Activated CD4-positive, alpha-beta T cell treated with anti-CD3 and anti-CD28 coated beads, Interleukin-2, amount 10 ng/mL, durations not matched to agents 7 days and 5 days (primary cell): ENCODE measurements at places on chromosomes 5 and 9.

DNA sequence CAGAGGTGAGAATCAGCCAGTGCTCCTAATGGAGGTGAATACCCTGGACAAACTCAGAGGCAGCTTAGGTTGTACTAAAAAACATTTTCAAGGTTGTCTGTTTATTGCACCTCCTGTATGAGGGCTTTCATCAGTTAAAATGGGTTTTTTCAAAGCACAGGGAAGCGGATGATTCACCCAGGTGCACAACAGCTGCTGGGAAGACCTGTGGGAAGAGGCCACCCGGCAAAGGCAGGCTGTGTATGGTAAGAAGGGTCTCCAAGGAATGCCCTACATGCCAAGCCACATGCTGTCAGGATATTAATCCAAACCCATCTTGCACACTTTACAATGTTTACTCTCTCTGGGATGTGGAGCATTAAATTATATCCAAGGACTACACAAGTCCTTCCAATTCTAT, 14.7 kb downstream of the SIL1 start:
- no peak overlapping the region for H3K27ac ChIP-seq
- no peaks in the 10 kb centered on the region for H3K36me3 ChIP-seq
- H3K4me1 ChIP-seq: peaks cover 1% of the 10 kb centered on the region
- peaks cover 2% of the 10 kb centered on the region for H3K27me3 ChIP-seq

GRCh38 chr9:123318961-123319421, 37.0 kb upstream of the CRB2 start:
- no peak overlapping the region for H3K27ac ChIP-seq
- no peak overlapping the region for H3K4me3 ChIP-seq
- DNase-seq: no peak
- H3K4me1 ChIP-seq: peaks cover 43% of the 10 kb centered on the region

DNA sequence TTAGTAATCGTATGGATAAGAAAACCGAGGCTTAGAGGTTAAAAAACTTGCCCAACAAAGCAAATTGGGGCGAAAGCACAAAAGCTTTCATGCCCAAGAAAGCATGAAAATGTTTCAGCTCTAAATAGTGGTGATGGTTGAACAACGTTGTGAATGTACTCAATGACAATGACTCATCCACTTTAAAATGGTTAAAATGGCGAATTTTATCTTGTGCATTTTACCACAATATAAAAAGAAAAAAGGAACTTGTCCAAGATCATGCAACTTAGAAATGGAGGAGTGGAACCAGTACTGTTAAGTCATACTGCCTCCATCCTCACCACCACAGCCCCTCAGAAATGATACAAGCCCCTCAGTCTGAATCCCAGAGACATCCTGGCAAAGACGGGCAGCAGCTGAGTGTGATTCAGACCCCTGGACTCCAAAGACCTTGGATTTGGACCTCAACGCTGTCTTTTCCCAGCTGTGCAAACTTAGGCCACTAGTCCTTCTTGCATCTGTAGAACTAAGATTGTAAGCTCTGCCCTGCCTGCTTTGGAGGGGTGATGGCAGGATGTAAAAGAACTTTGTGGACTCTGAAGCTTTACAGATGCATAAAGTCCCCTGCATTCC, 158.4 kb downstream of the GABBR2 start:
- H3K36me3 ChIP-seq: no peaks in the 10 kb centered on the region
- no peak overlapping the region for H3K27ac ChIP-seq
- peaks cover 16% of the 10 kb centered on the region for H3K27me3 ChIP-seq
- H3K4me3 ChIP-seq: no peak overlapping the region
- H3K4me1 ChIP-seq: no peaks in the 10 kb centered on the region

GRCh38 chr5:86894056-86894455, 276.3 kb downstream of the COX7C start:
- no peak for DNase-seq
- H3K27me3 ChIP-seq: peaks cover 5% of the 10 kb centered on the region
- H3K4me3 ChIP-seq: no peak overlapping the region
- H3K36me3 ChIP-seq: no peaks in the 10 kb centered on the region
- H3K27ac ChIP-seq: no peak overlapping the region
- H3K4me1 ChIP-seq: no peaks in the 10 kb centered on the region

DNA sequence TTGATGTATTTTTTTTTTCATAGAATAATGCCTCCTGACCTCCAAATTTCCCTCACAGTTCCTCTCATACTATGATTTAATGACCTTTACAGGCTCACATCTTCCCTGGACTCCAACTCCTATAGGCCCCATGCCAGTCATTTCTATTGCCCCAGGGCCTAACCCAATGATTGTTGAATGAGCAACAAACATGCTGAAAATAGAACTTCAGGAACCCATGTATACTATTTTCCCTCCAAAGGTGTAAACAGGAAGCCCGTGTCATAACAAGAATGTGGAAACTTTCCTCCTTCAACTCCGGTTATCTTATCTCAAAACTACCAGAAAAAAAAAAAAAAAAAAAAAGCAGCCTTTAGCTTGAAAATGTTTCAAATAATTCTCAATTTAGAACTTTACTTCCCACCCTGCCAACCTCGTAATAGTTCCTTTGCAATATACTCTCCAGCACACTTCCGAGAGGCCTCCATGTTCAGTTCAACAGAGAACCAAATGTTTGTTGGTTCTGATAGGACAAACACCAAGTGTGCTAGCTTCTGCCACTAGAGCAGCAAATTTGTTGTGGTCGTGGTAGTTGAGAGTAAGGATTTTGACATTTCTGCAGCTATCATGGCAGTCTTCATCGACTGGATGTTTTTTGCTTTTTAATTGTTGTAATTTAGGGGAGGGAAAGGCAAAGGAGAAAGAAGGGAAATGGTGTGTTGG, 25.8 kb downstream of the TRPM6 start:
- no peaks in the 10 kb centered on the region for H3K36me3 ChIP-seq
- DNase-seq: no peak
- peaks cover 8% of the 10 kb centered on the region for H3K4me1 ChIP-seq
- peak overlapping the region; percentile 9 for H3K27ac ChIP-seq
- H3K27me3 ChIP-seq: peaks cover 4% of the 10 kb centered on the region
- H3K4me3 ChIP-seq: no peak overlapping the region

DNA sequence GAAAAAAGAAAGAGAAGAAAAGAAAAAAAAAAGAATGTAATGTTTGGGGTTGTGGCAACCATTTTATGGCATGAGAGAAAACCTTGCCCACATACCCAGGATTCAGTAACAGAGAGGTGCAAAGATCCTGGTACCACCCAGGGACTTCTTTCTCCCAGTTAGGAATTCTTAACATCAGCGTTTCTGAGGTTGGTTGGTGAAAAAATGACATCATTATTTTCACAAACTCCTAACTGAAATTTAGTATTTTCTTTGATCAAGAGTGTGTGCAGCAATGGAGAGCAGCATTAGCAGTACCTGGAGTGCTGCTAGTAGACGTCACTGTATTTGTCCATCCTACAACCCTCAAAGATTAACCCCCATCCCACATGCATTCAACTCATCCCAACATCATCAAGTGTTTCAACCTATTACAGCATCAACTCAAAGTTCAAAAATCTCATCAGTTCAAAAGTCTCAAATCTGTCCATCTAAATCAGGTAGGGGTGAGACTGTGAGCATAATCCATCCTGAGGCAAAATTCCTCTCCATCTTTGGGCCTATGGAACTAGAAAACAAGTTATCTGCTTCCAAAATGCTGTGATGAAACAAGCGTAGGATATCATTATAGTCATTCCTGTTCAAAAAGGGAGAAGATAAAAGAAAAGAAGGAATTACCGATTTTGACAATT, 60.1 kb upstream of the MSX2 start:
- H3K27ac ChIP-seq: no peak overlapping the region
- H3K27me3 ChIP-seq: no peaks in the 10 kb centered on the region
- no peak for DNase-seq
- no peaks in the 10 kb centered on the region for H3K4me1 ChIP-seq
- H3K4me3 ChIP-seq: no peak overlapping the region
- no peaks in the 10 kb centered on the region for H3K36me3 ChIP-seq

GRCh38 chr9:73158723-73159122, 7.1 kb downstream of the ANXA1 start:
- DNase-seq: no peak
- no peak overlapping the region for H3K4me3 ChIP-seq
- peaks cover 60% of the 10 kb centered on the region for H3K36me3 ChIP-seq
- no peaks in the 10 kb centered on the region for H3K27me3 ChIP-seq

- H3K4me1 ChIP-seq: no peaks in the 10 kb centered on the region
- peaks cover 1% of the 10 kb centered on the region for H3K36me3 ChIP-seq
- H3K27ac ChIP-seq: no peak overlapping the region
- H3K4me3 ChIP-seq: no peak overlapping the region
- H3K27me3 ChIP-seq: no peaks in the 10 kb centered on the region
Measured at GRCh38 chr5:116476897-116477537, 97.6 kb downstream of the SEMA6A start.

- H3K4me3 ChIP-seq: no peak overlapping the region
- H3K36me3 ChIP-seq: no peaks in the 10 kb centered on the region
- no peaks in the 10 kb centered on the region for H3K27me3 ChIP-seq
Measured at GRCh38 chr9:3367185-3367584, 158.6 kb downstream of the RFX3 start.

DNA sequence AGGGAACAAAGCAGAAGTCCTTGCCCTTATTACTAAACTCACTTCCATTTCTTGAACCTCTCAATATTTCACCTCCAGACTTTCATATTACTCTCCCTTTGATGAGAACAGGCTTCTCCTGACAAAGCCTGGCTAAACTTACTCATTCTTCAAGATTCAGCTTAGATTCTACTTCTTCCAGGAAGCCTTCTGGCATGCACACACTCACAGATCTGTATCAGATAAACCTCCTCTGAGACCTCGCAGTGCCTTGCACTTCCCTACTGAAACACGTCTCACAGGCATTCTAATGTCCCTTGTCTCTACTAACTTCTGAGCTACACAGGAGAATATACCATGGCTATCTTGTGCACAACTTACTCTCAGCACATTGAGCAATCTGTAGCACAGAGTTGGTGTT, 16.6 kb upstream of the PAPPA start:
- no peaks in the 10 kb centered on the region for H3K4me1 ChIP-seq
- no peaks in the 10 kb centered on the region for H3K27me3 ChIP-seq
- no peak for DNase-seq
- no peaks in the 10 kb centered on the region for H3K36me3 ChIP-seq
- no peak overlapping the region for H3K4me3 ChIP-seq

DNA sequence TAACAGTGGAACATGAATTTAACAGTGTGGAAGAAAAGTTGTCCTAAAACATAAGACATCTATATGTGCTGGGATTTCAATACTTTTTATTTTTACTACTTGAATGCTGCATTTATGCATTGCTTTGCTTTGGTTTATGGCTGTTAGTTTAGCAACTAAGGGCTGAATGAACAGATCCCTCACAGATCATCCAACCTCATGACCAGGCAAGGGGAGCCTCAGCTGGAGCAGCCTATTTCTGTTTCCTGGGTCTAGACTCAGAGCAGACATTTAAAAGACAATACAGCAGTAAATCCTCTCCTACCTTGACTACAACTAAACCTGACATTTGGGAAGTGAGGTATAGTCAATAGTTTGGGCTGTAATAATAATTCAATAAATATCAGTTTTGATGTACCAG, 163.3 kb downstream of the AUH start:
- no peak overlapping the region for H3K27ac ChIP-seq
- no peak for DNase-seq
- no peak overlapping the region for H3K4me3 ChIP-seq
- H3K36me3 ChIP-seq: peaks cover 40% of the 10 kb centered on the region

- H3K4me3 ChIP-seq: no peak overlapping the region
- H3K27ac ChIP-seq: no peak overlapping the region
- no peaks in the 10 kb centered on the region for H3K4me1 ChIP-seq
Measured at GRCh38 chr5:93819668-93820067, 78.3 kb upstream of the POU5F2 start.

DNA sequence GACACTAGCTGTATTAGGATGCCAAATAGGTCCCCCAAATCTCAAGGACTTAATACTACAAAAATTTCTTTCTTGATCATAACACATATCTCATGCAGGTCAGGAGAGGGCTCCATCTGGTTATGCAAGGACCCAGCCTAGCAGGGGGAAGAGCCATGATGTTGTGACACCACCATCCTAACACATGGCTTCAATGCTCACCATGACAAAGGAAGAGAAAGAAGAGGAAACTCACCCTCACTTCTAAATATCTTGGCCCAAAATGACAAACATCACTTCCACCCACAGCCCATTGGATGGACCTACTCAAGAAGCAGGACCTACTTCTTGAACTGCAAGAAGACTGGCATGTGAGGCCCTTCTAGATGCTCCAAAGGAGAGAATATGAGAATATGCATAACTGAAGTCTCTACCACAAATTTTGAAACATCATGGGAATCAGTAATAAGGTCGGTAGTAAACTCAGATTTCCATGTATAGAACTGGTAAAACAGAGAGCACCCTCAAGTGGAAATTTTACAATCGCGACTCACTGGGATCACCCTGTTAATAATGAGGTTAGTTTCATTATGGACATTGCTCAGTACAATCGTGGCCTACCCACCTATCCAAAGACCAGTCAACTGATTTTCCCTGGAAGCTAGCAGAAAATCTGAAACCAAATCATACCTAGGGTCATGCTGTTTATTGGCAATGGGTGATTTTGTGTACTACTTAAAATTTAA, 308.2 kb downstream of the ACTL7B start:
- no peak overlapping the region for H3K27ac ChIP-seq
- no peaks in the 10 kb centered on the region for H3K36me3 ChIP-seq
- H3K4me3 ChIP-seq: no peak overlapping the region
- H3K27me3 ChIP-seq: no peaks in the 10 kb centered on the region
- no peaks in the 10 kb centered on the region for H3K4me1 ChIP-seq

- no peak for DNase-seq
- peak overlapping the region; percentile 19 for H3K4me3 ChIP-seq
- peaks cover 91% of the 10 kb centered on the region for H3K36me3 ChIP-seq
- H3K4me1 ChIP-seq: peaks cover 65% of the 10 kb centered on the region
- H3K27ac ChIP-seq: peak overlapping the region; percentile 87
Measured at GRCh38 chr5:131396015-131396414, 132.2 kb downstream of the CDC42SE2 start.

DNA sequence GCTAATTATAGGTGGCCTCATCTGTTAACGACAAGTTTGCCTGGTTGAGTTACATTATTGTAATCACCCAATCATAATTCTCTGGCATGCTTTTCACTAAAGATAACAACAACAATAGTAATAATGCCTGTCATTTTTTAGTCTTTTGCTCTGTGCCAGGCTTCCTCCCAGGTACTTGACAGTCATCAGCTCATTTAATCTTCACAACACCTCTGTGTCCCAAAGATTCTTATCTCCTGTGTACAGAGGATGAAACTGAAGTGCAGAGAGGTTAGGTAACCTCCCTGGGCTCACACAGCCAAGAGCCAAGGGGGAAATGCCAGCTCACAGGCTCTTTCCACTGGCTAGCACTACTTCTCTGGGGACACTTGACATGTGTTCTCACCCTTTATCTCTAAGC, 77.5 kb downstream of the DAB2IP start:
- H3K4me3 ChIP-seq: no peak overlapping the region
- no peaks in the 10 kb centered on the region for H3K4me1 ChIP-seq
- no peaks in the 10 kb centered on the region for H3K36me3 ChIP-seq
- DNase-seq: no peak
- H3K27me3 ChIP-seq: peaks cover 13% of the 10 kb centered on the region

- no peaks in the 10 kb centered on the region for H3K36me3 ChIP-seq
- no peaks in the 10 kb centered on the region for H3K4me1 ChIP-seq
- H3K27ac ChIP-seq: no peak overlapping the region
- H3K27me3 ChIP-seq: peaks cover 2% of the 10 kb centered on the region
Measured at GRCh38 chr9:100714372-100715099, 136.7 kb downstream of the CAVIN4 start.
